G401 (cell line): ENCODE measurements at places on chromosomes 4 and X. TPM values are rescaled to one million over a fixed set of nuclear protein-coding genes. Genes with fewer than 3 reads are reported as not detected.

- no peak for DNase-seq
Measured at GRCh38 chr4:102608190-102608589, 107.0 kb downstream of the NFKB1 start.

DNA sequence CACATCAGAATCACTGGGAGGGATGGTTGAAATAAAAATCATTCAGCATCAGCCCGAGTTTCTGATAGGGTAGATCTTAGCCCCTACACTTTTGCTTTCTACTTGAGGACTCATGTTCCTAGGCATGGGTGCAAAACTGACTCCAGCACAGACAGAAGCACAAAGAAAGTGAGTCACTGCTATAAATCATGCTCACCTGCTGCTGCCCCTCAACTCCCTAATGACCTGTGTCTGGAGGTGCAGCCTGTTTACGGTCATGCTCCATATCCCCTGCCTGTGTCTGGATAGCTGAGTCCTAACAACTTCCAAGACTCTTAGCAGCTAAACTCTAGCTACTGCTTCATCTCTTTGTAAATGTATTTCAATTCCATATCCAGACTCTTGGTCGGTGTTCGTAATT is 57.8 kb downstream of the ADGRA3 start:
- DNase-seq = no peak

DNA sequence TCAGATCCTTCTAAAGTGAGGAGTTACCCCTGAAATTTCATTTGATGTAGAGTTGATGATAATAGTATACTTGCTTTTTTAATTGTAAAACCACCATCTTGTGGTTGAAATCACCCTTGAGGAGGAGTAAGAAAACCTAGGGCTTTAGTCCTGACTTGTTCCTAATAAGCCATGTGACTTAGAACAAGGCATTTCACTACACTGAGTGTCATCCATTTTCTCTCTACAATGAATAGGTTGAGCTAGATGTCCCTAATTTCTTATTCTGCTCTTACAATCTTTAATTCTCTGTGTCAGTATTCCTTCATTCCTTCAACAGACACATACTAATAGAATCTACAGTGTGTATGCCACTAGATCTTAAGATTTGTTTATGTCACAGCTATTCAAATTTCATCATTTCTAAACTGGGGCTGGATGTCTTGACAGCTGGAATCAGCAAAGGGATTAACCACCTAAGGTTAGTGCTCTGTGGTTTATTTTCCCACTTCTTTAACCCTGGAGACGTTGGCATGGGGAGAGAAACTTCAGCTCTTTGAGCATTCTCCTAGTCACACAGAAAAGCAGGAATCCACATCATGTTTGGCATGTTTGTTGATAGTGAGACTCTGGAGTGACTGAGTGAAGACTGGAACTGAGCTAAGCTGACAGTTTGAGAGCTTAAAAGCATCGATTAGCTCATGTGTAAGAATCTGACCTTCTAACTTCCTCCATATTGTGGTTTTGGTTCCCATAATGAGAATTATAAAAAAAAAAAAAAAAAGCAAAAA is 246.3 kb downstream of the NDST4 start:
- no peak for DNase-seq

The CTAG2 gene
- total RNA-seq = not detected in 2 replicates

The CXCL5 gene
- not detected in 2 replicates for total RNA-seq

The BANK1 gene
- total RNA-seq = not detected in 2 replicates

The KDM5C gene
- 69.8 and 76.3 TPM in 2 replicates for total RNA-seq

The SOD3 gene
- not detected in 2 replicates for total RNA-seq
